ENCODE measurements at places on chromosomes 13 and 19. TPM values are rescaled to one million over a fixed set of nuclear protein-coding genes. Genes with fewer than 3 reads are reported as not detected.

DNA sequence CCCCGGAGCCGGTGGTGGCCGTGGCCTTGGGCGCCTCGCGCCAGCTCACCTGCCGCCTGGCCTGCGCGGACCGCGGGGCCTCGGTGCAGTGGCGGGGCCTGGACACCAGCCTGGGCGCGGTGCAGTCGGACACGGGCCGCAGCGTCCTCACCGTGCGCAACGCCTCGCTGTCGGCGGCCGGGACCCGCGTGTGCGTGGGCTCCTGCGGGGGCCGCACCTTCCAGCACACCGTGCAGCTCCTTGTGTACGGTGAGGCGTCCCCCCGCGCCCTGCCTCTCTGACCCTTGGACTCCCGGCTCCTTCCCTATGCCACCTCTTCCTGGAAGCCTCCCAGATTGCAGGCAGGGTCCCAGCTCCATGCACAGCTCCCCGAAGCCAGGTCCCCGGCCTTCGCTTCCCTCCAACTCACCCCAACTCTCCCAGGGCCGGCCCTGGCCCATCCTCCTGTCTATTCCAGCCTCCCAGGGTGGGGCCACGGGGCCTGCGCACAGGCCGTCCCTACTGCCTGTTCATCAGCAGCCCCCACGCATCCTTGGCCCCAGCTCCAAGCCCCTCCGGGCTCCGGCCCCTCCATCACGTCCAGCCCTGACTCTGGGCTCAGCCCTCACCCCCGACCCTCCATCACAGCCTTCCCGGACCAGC lies 1.7 kb downstream of the MADCAM1 start:
- DNase-seq = peak; percentile 20

TGFBR3L gene
- 41.2 TPM for total RNA-seq

ADM5 gene
- total RNA-seq = 0.14 TPM

DNA sequence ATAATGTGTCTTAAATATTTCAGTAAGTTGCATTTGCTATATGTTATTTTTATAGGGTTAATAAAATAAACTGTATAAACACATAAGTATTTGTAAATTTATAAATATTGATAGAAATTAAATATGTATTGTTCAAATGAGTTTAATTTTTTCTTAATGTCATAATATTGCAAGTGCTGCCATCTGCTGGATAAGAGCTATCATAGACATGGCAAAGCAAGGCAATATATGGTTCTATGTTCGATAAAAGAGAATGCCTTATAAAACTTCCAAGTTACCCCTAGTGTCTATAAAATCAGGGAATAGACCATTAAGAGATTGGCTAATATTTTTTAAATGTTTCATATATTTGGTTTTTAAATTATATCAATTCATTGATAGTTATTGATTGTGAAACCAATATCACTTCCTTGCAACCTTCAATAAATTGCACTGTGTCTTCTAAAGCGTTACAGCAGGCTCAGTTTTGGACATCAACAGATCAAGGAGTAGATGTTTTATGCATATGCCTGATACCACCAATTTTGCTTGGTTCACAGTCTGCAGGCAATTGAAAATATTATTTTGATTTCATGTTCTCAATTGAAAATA lies 29.0 kb upstream of the SLITRK6 start:
- DNase-seq = no peak

TPGS1 gene
- total RNA-seq = 39.3 TPM

TUBGCP3 gene
- 13.4 TPM for total RNA-seq

ZNF574 gene
- total RNA-seq = 12.6 TPM

- no peak for DNase-seq
These were observed 2.0 kb downstream of the FBL start for GRCh38 chr19:39843919-39844793.

DNA sequence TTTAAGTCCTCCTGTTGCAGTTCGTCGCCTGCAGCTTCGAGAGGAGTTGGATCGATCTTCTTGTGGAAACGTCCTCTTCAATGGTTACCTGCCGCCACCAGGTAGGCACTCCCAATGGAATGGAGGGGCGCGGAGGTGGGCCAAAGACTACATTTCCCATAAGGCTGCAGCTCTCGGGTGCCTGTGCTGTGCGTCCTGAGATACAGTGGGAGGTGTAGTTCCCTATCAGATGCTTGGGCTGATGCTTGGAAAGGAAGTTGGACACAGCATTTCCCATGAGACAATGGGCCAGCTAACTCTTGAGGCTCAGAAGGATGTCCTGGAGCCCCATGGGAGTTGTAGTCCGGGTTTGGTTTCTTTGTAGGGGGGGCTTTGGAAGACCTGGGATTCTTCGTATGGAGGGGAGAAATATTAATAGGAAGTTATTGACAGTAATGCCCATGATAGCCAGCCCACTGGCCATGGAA lies 1.8 kb downstream of the SHKBP1 start:
- DNase-seq = no peak

BAX gene
- 23.1 TPM for total RNA-seq

DNA sequence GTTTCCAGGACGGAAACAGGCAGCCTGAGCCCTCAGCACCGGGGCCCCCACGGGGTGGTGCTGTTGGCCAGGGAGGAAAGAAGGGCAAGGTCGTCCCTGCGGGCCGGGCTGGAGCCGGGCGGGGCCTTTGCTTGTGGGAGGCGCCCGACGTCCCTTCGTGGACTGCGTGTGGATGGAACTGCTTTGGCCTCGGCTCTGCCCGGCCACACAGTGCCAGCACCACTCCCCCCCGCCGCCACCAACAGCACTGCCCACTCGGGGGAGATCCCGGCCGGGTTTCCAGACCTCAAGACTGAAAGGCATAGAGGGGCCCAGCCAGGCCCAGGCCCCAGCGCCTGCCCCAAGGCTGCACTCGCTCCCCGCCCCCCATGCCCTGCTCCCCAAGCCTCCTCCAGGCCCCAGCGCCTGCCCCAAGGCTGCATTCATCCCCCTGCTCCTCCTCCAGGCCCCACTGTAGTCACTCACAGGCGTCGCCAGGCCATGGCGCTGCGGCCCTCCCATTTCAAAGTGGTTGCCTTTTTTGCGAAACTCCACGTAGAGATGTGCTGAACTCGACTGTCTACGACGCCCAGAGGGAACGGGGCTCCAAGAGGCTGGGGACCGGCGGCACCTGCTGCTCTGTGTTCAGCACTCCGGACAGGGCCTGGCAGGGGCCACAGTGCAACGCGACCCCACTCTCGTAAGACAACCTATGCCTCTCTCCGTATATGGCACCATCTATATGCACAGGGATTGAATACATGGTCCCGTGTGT lies 22.5 kb downstream of the C13orf46 start:
- peak; percentile 84 for DNase-seq

DNA sequence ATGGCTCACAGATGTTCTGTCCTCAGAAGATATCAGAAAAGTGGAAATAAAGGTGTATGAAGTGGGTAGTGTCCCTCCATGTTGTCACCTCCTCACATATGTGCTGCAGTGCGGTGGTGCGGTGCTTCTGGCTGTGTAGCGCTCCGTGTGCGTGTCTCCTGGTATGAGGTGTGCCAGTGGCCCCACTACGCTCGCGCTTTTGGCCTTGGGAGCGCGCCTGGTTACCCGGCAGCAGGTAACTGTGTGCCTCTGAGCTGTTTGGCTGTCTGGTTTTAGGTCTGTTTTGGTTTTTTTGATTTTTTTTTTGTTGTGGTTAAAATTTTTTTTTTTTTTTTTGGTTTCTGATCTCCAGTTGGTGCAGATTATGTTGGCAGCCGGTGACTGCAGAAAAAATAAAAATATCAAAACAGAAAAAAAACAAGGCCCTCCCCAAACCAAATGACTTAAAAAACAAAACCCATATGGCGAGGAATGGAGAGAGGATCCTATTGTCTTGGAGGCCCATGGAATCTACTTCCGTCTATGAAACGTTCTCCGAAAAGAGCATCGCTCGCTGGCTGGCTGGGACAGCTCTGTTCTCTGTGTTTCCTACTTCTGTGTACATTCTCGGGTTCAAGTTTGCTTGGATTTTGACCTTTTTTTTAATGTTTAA lies 7.9 kb downstream of the HNRNPL start:
- DNase-seq = no peak

DNA sequence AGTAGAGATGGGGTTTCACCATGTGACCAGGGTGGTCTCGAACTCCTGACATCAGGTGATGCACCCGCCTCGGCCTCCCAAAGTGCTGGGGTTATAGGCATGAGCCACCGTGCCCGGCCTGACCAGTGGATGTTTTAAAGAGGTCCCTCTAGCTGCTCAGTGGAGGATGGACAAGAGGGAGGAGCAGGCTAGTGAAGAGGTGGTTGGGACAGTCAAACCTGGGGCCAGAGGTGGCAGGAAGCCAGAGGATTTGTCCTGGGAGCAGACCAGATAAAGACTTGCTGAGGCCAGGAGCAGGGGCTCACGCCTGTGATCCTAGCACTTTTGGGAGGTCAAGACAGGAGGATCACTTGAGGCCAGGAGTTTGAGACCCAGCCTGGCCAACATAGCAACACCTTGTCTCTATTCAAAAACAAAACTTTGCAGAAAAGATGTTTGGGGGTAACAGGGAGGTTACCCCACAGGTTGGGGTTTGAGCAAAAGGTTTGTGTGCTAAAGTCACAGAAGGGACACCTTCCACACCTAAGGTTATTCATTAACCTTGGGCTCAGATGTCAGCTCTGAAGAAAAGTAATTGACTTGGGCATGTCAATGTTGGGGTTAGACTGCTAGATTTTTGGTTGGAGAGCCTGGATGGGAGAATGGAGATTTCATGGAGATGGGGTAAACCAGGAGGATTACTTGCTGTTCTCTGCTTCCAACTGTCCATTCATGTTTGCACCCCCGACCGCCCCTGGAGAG lies 9.0 kb downstream of the BCAM start:
- DNase-seq = no peak

DNA sequence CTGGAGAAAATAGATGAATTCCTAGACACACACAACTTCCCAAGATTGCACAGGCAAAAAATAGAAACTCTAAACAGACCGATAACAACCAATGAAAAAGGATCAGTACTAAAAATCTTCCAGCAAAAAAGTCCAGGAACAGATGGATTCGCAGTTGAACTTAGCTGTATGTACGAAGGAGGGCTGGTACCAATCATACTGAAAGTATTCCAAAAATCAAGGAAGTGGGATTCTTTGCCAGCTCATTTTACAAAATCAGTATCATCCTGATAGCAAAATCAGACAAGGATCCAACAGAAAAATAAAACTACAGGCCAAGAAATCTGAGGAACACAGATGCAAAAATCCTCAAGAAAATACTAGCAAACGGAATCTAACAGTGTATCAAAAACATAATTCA lies 6.5 kb upstream of the LILRB2 start:
- DNase-seq = no peak

ZNF85 gene
- total RNA-seq = 1.6 TPM

PSG11 gene
- total RNA-seq = not detected

DNA sequence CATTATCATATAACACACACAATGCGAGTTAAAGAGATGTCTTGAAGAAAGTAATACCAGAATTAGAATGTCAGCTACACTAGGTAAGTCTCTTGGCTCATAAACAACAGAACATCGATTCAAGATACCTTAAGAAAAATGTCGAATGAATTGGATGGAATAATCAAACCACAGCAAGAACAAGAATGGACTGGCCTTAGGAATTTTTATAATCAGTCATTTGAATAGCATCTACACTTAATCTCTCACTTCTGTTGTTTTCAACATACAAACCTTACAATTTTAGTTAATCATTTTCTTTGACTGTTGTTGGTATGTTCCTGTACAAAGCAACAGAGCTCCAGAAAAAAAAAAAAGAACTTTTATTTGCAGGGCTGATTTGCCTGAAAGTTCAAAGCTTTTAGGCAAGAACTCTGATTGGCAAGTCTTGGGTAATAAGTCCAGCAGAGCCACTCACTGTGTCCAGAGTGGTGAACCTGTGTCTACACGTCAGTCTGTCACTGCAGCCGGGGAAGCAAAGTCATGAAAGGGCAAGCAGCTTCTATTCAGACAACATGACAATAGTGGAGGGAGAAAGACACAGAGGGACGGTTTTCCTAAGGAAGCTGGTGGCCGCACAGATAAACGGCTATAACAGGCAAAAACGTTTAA lies 1026.1 kb upstream of the MIR17HG start:
- no peak for DNase-seq

GRCh38 chr19:3949997-3950859 lies 17.4 kb downstream of the NMRK2 start:
- DNase-seq = peak; percentile 71

- DNase-seq = peak; percentile 27
These were observed 565.1 kb downstream of the LIG4 start for GRCh38 chr13:107650081-107650701.

- DNase-seq = no peak
These were observed 99.2 kb downstream of the ANKRD10 start for GRCh38 chr13:110815471-110816204.

DNA sequence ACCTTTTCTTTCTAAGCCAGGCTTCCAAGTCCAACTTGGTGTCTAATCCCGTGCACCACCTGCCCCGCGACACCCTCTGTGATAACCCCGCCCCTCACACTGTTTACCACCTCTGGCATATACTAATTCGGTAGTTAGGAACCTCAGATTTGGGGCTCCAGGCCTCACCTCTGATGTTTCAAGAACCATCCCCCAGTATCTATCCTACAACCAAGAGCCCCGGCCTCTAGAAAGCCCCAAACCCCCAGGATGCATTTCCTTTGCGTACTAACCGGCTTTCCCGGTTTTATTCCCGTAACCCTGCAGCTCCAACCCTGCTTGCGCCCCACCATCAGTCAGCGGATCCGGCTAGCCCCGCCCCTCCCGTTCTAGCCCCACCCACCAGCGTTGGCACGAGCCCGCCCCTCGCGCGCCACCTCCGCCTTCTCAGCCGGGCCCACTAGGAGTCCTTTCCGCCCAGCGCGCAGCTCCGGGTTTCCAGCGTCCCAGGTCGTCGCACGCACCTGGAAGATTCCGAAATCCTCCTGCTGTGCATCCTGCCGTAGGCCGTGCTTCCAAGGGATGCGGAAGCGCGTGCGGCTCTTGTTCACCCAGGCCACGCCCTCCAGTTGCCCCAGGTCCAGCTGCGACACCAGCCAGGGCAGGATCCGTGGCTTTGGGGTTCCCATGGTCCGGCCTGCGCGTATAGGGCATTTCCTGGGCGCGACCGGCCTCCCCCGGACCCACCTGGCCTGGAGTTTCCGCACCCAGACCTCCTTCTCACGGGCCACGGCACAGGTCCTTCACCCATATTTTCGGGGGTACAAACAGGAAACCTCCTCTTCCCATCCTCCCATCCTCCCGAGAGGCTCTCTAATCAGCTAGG lies 1.3 kb downstream of the IRF3 start:
- DNase-seq = peak; percentile 90

GRCh38 chr19:54670576-54671357 lies 8.0 kb downstream of the LILRB4 start:
- DNase-seq = no peak

- no peak for DNase-seq
These were observed 2.8 kb downstream of the RASA3 start for GRCh38 chr13:114129649-114130062.

DNA sequence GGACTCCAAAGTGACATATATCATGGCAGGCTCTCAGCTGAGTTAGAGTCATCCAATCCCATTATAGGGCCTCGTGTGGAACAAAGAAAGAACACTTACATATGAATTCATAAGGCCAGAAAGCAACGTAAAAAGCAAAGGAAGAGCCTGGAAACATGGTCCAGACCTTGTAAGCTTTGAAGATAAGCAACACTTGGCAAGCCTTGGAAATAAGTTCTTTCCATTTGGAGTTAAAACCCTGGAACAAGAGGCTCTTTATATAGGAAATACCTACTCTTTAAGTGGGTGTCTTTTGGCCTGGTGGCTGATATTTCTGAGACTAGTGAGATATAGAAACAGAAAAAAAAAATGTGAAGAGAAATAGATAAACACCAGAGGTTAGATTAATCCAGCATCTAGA lies 49.4 kb downstream of the ZAR1L start:
- no peak for DNase-seq

GJB2 gene
- 0.19 TPM for total RNA-seq
